CD4-positive, alpha-beta T cell treated with Interleukin-21 for 1 hour (primary cell): ENCODE measurements at places on chromosomes 12 and 14.

DNA sequence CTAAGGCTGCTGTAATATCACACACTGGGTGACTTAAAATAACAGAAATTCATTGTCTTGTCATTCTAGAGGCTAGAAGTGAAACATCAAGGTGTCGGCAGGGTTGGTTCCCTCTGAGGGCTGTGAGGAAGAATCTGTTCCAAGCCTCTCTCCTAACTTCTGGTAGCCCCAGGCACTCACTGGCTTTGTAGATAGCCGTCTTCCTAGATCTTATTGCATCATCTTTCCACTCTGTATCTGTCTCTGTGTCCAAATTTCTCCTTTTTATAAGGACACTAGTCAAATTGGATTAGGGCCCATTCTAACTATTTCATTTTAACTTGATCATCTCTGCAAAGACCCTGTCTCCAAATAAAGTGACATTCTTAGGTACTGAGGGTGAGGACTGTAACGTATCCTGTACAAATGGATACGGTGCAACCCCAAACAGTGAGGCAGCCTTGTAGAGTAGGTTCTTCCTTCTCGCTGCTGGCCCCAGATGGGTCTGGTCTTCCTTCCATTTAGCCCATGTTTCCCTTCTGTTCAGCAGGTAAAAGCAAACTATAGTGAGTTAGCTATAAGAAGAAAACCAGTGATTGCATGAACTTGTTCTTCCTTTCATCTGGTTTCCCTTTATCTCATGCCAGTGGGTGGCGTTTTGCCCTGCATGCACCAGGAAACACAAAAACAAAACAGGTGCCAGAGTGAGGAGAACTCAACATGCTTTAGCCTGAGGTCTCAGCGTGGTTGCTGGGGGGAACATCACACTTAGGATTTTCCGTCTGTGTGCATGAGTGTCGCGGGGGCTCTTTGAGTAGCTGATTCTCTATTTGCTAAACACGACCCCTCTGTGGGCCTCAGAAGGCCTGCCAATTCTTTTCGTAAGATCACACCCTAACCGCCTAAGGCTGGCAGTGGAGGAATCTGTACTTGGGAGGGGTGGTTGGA lies 19.5 kb downstream of the TTC9 start:
- peak; percentile 68 for DNase-seq

DNA sequence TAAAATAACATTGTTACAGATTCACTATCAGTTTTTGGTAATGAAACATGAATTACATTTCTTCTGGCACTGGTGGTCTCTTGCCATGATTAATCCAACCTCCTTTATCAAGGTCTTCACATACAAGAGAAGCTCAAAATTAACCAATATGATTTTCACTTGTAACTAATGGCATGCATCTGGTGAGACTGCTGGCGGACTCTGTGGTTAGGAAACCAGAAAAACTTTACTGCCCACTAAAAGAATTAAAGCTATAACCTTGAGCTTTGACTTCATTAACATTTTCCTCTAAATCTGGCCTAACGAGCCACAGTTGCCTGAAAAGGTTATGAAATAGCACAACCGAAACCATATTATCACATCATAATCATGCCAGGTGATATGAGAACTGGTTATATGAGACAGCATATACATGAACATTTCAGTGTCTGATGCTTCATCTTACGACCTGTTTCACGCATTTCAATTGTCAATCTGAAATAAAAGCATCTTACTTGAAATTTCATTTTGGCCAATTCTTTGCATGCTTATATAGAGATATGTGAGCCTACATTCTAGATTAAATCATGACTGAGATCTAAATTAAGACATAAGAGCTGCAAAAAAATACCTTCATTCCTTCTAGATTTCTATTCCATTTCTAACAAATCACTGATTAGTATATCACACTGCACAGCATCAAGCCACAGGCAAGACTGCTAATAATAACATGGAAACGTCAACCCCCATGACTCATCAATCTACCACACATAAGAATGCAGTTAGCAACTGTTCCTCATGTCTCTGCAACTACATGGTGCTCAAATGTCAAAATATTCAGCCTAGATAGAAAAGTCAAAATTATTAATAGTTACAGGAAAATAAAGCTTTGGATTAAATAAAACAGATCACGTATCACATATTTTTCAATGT lies 89.3 kb downstream of the OSBPL8 start:
- peak; percentile 10 for DNase-seq

DNA sequence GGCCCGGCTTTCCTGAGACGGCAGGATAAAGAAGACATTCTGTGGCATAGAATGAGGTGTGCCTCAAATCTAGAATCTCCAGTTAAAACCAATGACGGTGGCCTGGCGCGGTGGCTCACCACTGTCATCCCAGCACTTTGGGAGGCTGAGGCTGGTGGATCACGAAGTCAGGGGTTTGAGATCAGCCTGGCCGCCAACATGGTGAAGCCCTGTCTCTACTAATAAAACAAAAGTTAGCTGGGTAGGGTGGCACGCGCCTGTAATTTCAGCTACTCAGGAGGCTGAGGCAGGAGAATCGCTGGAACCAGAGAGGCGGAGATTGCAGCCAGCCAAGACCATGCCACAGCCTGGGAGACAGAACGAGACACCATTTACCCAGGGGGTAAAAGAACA lies 193.6 kb downstream of the ALG10 start:
- no peak for DNase-seq

- DNase-seq: no peak
These were observed 14.6 kb downstream of the ACTR6 start for GRCh38 chr12:100215209-100215608.

- DNase-seq: no peak
These were observed 19.7 kb upstream of the SLC2A14 start for GRCh38 chr12:7892186-7892980.

GRCh38 chr12:127178052-127178451 lies 1088.9 kb upstream of the TMEM132C start:
- no peak for DNase-seq

DNA sequence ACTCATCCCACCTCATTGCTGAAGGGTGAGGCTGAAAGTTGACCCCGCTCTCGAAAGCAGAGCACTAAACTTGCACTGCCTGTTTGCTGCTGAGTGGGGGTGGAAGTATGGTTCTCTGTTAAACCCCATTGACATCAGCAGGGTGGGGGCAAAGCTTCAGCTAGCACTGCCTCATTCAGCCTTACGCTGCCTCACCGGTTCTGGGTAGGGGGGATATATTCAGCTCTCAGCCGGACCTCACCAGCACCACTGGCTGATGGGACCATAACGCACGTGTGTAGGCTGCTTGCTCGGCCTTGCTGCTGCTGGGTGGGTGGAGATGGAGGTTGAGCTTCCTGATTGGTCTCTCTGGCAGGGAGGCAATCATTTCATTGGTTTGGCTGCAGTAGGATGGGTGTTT lies 265.7 kb upstream of the RTL1 start:
- no peak for DNase-seq

GRCh38 chr12:103677905-103678304 lies 90.8 kb downstream of the STAB2 start:
- no peak for DNase-seq

DNA sequence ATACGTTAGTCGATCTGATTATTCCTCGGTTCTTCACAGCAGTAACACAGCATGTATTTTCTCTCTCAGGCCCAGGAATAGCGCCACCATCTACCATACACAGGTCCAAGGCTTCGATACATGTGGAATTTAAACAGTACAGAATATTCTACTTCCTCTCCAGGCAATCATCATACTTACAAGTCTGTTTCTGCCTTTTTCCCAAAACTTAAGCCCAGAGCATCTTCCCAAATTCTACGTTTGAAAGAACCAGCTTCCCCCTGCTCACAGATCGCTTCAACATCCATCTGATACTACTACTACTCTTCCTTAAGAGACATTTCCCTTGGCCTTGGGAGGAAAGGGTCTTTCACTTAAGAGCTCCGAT lies 626 bp downstream of the TXNDC16 start:
- peak; percentile 21 for DNase-seq

- peak; percentile 92 for DNase-seq
These were observed at the start of gene METTL1 for GRCh38 chr12:57771873-57772428. TSS of gene METTL1 (minus strand) at chr12:57772105. CDS start at chr12:57772083, 22 bp downstream.

DNA sequence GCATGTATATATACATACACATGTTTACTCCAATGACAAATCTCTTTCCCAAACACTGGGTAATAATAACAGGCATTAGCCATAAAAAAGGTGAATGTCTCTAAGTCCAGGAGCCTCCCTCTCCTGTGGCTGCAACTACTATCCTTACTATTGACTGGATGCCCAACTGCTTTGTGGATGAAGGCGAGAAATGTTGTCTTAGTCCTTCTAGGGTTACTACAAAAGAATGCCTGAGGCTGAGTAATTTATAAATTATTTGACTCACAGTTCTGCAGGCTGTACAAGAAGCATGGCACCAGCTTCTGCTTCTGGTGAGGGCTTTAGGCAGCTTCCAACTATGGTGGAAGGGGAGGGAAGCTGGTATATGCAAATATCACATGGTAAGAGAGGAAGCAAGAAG lies 366.0 kb upstream of the DDHD1 start:
- no peak for DNase-seq

DNA sequence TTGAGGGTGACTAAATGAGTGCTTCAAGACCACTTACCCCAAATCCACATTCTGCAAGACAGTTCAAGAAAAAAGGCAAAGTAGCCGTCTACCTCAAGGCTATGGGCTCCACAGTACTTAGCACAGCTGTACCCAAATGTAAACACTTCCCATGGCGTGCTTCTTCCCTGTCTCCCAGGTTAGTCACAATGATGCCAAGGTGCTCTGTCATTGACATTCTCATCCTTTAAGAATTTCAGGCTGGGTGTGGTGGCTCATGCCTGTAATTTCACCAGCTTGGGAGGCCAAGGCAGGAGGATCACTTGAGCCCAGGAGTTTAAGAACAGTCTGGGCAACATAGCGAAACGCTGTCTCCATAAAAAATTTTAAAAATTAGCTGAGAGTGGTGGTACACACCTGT lies 51.2 kb upstream of the CERS5 start:
- DNase-seq: no peak

- no peak for DNase-seq
These were observed 67.7 kb upstream of the CPM start for GRCh38 chr12:69000540-69001243.

DNA sequence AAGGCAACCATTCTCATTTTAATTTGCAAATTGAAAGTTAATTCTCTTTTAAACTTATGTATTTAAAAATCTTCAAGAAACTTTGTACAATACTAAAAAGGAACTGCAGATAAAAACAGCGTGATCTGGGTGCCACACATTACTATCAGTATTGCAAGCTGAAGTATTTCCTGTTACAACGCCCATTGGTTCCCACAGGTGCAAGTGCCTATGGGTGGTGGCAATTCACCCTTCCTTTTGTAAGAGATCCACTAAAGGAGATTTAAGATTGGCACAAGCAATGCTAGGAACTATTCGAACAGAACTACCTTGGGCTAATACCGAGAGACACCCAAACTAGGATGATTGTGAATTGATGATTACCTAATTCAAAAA lies 13.2 kb downstream of the TAOK3 start:
- DNase-seq: peak; percentile 52

- no peak for DNase-seq
These were observed 154.4 kb downstream of the TMEM132C start for GRCh38 chr12:128421375-128421774.

DNA sequence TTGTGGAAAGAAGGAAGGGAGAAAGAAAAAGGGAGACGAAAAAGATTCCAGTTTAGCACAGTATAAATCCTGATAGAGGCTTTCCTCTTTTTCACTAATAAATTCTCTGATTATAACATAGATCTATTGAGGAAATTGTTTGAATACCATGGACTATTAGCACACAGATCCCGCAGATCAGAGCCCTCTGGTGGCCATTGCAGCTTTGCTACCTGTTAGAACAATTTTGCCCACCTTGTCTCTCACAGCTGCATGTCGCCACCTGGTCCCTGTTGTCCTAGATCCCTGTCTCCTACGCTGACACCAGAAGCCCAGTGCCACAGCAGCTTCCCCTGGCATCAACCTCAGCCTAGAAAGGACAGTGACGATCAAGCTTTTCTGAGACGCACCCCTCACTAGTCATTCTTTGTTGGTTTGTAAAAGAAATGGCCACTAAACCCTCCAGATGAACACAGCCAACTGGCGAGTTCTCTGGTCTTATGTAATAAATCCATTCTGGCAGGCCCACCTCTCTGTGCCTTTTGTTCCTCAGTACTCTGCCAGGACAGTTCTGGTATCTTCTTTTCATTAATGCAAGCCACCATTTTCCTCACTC lies 9.9 kb downstream of the GPHB5 start:
- DNase-seq: no peak

GRCh38 chr14:100767788-100768536 lies 41.3 kb downstream of the DLK1 start:
- DNase-seq: no peak

- DNase-seq: no peak
These were observed 4.6 kb upstream of the OTUB2 start for GRCh38 chr14:94021416-94022157.

DNA sequence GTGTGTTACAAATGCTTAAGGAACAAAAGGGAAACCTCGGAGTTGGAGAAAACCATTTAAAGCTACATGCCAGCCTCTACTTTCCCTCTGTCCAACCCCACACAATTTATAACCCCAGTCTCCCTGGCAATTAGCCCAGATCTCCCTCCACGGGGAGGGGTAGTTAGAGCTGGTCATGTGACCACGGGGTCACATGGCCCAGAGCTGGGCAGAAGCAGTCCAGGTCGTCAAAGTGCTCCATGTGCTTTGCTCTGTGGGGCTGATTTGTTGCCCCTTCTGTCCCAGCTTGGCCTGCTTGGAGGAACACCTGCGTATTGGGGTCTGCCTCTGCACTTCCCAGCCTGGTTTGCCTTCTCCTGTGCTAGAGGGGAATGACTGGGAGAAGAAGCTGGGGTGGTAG lies 219.1 kb downstream of the RBM19 start:
- DNase-seq: no peak

GRCh38 chr12:37543966-37544668 lies 772.5 kb upstream of the ALG10B start:
- no peak for DNase-seq

DNA sequence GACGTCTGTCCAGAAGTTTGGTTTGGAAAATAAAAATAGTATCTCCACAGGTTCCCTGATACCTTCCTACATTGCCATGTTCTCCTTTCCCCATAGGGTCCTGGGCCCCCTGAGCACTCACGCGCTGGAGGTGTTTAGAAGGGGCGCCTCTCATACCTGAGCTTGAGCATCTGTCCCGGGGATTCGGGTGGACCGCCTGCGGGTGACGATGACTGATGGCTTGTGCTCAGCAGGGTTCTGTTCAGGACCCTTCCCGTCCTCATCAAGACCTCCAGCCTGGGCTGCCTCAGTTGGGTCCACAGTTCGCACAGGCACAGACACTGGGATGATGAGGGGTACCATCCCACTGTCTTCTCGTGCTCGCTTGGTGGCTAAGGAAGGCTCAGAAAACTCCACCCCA lies 22.7 kb upstream of the PNMA1 start:
- no peak for DNase-seq

DNA sequence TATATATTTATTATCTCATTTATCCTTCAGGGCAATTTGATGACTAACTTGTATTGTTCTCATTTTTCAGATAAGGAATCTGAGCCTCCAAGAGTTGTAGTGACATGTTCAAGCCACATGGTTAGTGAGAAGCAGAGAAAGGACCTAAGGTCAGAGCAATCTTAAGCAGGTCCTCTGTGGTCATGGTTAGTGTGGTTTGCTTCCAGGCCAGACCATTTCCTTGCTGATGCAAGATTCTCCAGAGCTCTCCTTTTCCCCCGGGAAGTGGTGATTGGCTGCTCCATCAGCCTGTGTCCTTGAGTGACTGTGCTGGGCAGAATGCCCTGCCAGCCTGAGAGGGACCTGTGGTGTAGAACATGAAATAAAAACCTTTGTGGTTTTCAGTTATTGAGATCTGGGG lies 141.3 kb downstream of the KTN1 start:
- DNase-seq: no peak
